Globus pallidus (tissue), 1 donor: ENCODE measurements at places on chromosomes 3 and 15.

DNA sequence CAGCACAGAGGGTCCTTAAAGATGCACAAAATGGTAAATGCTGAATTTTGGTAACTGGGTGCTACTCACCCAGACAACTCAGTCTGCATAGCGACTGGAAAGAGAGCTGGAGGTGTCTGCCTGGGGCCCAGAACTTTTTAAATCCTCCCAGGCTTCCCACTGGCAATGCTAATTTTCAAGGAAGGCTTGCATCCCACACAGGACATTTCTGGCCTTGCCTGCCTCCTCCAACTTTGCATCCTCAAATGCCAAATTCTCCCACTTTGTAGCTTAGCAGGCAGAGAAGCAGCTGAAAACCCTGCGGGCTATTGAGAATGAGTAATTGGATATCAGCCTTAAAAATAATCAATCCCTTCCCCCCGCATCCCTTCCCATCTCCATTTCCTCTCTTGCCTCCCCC lies 656.6 kb upstream of the ADAMTS9 start:
- DNase-seq, result no peak

- DNase-seq, result no peak
Measured at GRCh38 chr3:59386165-59386564, 336.3 kb upstream of the CFAP20DC start.

GRCh38 chr15:66224946-66225345 lies 28.6 kb downstream of the MEGF11 start:
- no peak for DNase-seq

GRCh38 chr15:29424118-29424517 lies 154.5 kb upstream of the NSMCE3 start:
- no peak for DNase-seq

GRCh38 chr15:92079047-92079446 lies 225.5 kb downstream of the SLCO3A1 start:
- DNase-seq, result no peak

- DNase-seq, result no peak
Measured at GRCh38 chr15:63041974-63042876, at the start of gene TPM1. TPM1 (plus strand) TSS chr15:63042747; CDS start chr15:63042830, 83 bp downstream.

- no peak for DNase-seq
Measured at GRCh38 chr3:175397372-175397771, 538.2 kb downstream of the NAALADL2 start.

- DNase-seq, result peak; percentile 58
Measured at GRCh38 chr3:71062952-71063772, 520.4 kb downstream of the FOXP1 start.

DNA sequence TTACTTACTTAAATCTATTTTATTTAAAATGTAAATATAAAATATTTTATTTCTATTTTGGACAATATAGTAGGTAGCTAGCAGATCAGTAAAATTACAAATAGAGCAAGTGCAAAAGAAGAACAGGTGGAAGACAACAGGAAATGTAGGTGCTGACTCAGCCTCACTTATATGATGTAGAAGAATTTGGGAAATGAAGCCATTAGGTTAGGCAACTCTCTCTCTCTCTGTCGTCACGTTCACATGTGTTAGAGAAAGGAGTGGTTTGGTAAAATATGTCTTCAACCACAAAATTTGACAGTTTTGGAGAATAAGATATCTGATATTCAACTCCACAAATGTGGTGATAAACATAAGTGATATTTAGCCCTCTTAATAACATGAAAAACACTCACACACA lies 532.5 kb upstream of the KCNMB2 start:
- DNase-seq, result no peak

DNA sequence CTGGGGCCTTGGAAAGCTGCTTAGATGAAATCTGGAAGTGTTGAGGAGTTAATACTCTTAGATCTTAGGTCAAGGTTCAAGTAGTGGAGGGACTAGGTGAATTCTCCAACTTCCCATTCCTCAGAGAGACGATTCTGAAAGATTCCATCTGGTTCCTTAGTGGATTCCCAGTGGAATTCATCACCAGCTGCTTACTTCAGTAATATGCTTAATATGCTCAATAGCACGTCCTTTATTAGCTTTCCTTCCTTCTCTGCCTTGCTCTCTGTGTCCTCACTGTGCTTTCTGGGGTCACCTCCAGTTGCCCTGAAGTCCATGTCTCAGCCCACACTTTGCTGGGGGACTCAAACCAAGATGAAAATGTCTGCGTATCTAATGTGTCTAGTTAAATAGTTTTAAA lies 31.0 kb downstream of the CEP63 start:
- DNase-seq, result no peak

DNA sequence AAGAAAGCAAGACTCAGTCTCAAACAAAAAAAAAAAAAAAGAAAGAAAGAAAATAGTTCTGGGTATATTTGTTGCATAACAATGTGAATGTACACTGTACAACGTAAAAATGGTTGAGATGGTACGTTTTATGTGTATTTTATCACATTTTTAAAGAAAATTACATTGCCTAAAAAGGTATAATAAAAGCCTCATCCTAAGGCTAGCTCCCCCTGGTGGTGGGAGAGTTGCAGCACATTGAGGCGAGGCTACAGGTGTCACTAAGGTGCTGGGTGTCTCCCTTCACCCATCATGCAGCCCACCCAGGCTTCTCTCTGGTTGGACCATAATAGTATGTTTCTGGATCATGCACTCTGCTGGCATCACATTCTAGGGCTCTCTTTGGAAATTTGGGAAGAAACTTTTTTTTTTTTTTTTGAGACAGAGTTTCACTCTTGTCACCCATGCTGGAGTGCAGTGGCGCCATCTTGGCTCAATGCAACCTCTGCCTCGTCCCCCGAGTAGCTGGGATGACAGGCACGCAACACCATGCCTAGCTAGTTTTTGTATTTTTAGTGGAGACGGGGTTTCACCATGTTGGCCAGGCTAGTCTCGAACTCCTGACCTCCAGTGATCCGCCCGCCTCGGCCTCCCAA lies 12.4 kb upstream of the RAB11A start:
- DNase-seq, result no peak

DNA sequence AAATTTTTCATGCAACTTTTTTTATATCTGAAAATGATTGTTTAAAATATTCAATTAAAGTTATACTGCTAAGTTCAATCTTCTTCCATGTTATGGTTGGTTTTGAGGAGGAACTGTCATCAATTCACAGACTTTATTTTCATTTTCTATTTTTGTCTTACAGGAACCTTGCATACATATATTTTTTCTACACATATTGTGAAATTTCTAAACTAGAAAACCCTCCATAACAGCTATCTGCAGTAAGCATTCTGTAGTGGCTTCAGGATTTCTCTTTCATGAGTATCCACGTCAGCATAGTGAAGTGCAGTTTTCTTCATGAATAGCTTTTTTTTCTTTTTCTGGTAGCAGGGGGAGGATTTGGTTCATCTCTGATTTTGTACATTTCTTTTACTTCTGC lies 48.2 kb downstream of the ATR start:
- DNase-seq, result no peak

- no peak for DNase-seq
Measured at GRCh38 chr3:185767002-185767688, 57.7 kb downstream of the IGF2BP2 start.

DNA sequence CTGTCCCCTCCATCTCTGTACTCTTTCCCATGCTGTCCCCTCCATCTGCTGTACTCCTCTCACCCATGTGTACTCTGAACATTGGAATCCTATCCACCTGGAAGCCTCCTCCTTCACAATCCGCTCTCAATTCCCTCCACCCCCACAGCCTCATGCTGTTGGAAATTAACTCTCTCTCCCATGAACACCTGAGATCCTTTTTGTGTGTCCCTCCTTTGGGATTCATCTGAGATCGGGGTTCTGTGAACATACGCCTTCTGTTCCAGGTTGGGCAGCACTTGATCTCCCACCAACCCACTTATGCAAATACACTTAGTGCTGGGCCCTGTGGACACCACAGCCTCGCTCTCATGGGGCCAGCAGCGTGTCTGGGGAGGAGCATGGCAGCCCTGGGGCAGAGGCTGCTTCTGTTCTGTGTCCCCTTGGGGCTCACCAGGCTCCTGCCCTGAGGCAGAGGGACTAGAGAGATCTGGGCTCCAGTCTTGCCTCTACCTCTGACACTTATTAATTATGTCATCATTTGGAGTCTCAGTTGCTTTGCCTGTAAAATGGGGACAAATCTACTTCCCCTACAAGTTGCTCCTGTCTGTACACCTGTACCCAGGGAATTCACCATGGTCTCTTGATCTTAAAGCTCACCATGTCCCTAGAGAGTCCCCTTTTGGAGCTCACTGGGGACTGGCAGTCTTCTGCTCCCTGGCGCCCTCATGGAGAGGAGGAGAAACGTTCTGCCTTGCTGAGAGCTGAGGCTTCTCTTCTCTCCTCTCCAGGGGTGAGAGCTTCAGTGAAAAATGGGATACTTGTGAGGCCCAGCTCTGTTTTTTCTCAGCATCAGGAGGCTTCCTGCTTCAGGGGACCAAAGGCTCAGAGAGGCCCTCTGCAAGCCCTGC lies 42.7 kb downstream of the ITGA11 start:
- no peak for DNase-seq
